ENCODE measurements at places on chromosomes 4 and X. TPM values are rescaled to one million over a fixed set of nuclear protein-coding genes. Genes with fewer than 3 reads are reported as not detected.

SHISA3 gene
- not detected for total RNA-seq

TGIF2LX gene
- total RNA-seq: not detected

SPANXN3 gene
- not detected for total RNA-seq

DNA sequence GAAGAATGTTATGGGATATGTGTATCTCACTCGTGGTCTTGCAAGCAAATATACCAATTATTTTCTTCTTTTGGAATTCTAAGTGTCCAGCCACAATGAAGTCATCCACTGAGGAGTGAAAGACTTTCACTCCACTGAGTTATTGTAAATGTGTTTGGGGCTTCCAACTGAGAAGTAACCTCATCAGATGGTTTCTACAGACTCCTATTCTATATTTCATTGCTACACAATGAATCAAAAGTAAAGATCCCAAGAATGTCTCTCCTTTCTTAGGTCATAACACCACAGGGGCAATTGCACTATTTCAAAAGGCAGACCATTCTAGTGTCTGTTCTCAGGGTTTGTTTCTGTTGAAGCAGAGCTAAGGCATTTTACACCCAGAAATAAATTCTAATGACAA lies 12.3 kb upstream of the VCX2 start:
- DNase-seq: no peak

GRCh38 chr4:156825074-156825473 lies 146.5 kb downstream of the PDGFC start:
- DNase-seq: no peak

- DNase-seq: no peak
Observed at GRCh38 chr4:31803526-31804195, 1083.5 kb downstream of the PCDH7 start.

DNA sequence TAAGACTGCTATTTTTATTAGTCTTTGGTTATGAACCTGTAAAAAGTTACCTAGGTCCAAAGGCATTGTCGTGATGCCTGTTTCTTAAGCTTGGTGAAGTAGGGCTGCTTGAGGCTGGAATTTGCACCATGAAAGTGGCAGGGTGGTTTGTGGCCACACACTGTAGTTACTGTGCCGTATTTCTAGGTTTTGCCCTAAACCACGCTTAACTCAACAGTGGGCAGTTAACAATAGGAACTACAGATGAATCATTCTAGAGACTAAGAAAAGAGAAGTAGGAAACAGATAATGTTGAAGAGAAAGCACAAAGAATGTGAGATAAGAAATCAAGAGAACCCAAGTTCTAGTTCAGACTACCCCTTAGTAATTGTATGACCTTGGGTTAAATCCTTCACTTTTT lies 11.5 kb downstream of the ETNPPL start:
- DNase-seq: no peak

DNA sequence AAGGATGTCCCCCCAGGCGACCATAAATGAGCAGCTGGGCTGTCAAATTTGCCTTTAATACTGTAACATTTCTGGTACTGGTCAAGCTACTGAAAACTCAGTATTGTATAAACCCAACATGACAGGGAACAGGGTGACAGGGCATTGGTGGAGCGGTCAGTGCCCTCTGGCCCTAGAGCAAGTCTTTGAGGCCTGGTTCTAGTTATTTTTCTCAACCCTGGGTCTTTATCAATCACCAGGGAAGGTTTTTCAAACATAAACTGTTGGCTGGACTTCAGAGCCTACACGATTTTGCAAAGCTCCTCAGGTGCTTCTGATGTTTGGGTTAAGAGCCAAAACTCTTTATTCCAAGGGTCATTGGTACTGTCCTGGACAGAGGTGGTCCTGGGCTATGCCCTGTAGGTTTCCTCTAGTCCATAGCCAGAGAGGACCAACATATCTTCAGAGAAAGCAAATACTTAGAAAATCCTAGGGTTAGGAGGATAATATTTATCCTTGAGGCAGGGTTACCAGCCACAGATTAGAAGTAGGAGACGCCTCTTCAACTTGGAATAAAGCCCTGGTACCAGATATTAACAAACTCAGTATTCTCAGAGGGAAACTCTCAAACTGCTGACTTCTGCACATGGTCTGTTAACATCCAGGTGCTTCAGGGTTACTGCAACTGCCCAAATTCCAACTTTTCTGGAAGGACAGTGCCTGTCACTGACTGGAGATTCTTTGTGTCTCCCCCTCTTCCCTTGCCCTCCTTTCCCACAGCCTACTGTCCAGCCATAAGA lies 26.7 kb upstream of the ADH7 start:
- DNase-seq: no peak

- DNase-seq: no peak
Observed at GRCh38 chrX:149374751-149375150, 130.4 kb downstream of the IDS start.

DNA sequence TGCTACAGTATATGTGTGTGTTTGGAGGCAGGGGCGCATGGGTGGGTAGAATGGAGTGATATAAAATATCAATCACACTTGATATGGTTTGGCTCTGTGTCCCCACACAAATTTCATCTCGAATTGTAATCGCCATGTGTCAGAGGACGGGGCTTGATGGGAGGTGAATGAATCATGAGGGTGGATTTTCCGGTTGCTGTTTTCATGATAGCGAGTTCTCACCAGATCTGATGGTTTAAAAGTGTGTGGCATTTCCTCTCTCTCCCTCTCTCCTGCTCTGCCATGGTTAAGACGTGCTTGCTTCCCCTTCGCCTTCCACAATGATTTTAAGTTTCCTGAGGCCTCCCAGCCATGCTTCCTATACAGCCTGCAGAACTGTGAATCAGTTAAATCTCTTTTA lies 14.8 kb downstream of the SOWAHB start:
- DNase-seq: no peak

GRCh38 chr4:83216959-83217683 lies 67.5 kb downstream of the COQ2 start:
- no peak for DNase-seq

DNA sequence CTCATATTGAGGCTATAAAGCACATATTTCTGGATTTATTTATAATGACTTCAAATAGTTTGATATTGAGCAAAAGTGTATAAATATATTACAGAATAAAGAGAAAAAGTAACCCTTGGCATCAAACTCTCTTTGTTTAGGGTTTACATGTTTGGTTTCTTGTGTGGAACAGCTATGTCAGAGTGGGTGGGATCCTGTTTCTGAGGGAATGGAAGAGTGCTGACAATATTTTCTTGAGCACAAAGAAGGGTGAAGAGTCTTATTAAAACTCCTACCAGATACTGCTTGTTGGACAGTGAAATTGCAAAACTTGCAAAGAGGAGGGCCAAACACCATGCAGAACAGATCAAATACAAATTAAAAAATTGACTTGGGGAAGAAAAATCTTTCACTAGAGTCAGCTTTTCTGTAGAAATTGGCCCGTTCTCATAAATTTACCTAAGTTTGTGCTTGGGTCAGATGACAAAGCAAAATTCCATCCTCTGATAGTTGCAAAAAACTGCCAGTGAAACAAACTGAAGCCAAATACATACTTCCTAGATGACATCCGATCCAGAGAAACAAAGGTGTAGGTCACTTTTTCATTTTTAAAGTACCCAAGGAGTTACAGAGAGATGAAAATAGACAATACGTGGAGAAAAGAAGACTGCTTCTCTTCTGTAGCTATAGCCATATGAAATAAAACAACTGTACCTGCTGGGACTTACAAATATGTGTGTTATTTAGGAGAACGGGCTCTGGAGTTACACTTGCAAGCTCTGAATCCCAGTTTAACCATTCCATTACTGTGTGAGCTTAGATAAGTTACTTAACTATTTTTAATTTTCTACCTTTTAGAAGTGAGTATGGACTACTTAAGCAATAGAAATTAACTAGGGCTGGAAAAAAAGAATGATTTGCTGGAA lies 133.3 kb downstream of the MAML3 start:
- no peak for DNase-seq

Data from HCT116 (cell line).